ENCODE measurements at places on chromosomes 4 and X.

GRCh38 chr4:146072376-146072775 is 103.1 kb upstream of the LSM6 start:
- no peak for DNase-seq

DNA sequence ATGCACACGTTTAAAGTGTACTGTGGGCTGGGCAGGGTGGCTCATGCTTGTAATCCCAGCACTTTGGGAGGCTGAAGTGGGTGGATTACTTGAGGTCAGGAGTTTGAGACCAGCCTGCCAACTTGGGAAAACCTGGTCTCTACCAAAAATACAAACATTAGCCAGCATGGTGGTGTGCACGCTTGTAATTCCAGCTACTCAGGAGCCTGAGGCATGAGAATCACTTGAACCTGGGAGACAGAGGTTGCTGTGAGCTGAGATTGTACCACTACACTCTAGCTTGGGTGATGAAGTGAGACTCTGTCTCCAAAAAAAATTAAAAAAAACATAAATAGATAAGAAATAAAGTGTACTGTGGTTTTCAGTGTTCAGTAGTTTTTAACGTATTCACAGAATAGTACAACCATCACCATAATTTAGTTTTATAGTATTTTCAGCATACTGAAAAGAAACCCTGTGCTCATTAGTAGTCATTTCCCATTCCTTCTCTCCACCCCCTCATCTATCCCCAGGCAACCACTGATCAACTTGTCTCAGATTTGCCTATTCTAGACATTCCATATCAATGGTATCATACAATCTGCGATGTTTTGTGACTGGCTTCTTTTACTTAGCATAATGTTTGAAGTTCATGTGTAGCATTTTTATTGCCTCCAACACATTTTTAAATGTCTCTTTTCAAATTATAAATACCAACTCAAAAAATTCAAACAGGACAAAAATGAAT is 19.1 kb downstream of the SLAIN2 start:
- no peak for DNase-seq

DNA sequence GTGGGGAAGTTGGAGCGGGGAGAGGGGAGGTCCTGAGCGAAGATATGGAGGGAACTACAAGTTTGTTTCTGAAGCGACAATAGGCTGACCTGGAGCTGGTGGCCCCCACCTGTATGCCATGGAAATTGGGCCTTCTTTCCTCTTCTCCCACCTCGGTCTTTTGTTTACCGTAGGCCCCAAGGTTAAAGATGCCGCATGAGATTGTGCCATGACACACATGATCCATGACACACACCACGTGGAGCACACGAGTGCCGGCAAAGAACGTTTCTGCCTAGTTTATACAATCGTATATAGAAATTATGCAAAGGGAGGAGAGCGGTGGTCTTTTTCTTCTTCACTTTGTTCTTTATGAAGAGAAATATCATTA is 408 bp downstream of the TMEM33 start:
- DNase-seq, result no peak

DNA sequence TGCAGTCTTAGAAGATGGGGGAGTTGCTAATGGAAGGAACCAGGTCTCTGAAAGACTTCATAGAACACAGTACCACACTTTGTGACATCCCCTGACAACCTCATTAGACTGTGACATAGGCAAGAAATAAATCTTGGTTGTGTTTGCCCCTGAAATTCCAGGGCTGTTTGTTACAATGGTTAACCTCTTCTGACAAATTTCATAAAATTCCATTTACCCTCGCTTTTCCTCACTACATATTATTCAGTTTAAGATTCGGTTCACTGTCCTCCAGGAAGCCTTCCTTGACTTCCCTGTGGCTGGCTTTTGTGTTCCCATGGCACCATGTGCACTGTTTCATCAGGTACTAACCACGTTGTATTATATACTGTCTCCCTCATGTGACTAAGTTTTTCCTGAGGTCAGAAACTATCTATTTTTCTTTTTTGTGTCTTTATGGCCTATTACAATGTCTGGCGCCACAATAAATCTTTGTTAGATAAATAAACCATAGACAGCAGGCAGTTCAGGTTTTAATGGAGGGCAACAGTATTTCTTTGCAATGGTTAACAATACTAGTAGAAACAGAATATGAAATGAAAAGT is 54.2 kb downstream of the ATXN3L start:
- no peak for DNase-seq

GRCh38 chrX:150573106-150573505 is 4.7 kb downstream of the MTM1 start:
- no peak for DNase-seq

- no peak for DNase-seq
Observed at GRCh38 chr4:62408454-62408853, 1208.3 kb downstream of the ADGRL3 start.

DNA sequence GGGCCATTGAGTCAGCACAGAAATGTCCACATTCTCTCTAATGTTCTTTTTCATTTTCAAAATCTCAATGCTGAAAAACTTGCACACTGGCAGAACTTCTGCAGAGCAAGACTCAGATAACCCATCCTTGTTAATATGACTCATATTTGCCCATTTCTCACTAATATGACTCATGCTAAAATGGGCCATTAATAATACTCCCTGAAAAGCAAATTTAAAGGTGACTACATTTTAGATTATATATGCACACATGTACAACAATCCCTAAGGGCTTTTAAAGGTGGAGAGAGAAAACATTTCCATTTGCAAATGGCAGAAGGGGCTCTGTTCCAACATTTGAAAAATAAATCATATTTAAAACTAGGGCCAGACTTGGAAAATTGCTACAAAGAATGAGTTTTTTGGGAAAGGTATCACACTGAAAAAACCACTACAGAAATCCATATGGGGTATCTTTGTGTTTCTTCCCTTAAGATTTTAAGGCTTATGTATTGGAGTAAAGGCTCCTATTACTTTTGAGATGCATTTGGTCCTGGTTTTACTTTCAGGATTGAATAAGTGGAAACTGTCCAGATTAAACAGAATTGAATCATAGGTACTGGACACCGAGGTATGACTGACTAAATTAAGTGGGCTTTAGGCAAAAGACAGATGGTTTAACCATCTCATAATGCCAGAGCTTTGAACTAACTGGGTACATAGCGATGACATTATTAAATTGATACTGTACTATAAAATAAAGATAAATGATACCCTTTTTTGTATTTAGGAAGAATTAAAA is 30.0 kb downstream of the TLR2 start:
- no peak for DNase-seq

DNA sequence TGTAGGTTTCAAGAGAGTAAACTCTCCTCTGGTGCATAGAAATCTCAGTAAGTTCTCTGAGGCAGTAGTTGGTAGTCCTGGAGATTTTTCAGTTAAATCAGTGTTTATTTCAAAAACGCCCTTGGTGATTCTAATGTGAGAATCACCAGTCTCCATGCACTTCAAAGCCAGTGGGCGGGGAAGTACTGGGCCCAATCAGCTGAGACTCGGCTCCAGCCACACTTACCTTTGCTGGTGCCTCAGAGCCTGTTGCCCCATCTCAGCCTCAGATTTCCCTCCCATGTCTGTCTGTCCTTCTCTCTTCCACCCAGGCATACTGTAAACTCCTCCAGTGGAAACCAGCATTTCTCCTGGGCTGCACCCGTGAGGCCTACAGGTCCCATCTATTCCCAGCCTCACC is 7.4 kb upstream of the MGST2 start:
- no peak for DNase-seq

DNA sequence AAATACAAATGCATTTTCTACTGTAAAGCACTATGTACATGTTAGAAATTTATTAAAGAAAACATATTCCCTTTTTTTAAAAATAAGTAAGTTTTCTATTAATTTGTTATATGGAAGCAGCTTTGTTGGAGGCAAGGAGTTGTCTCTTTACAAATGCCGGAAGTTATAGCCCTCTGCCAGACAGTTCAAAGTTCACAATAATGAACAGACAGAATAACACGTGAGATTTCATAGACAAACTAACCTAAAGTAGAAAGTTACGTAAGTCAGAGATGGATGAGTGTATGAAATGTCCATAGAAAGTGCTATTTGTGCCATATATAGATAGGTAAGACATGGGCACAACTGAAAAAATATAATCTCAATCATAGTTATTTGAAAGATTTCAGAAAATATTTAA is 43.9 kb upstream of the NEIL3 start:
- DNase-seq, result no peak

DNA sequence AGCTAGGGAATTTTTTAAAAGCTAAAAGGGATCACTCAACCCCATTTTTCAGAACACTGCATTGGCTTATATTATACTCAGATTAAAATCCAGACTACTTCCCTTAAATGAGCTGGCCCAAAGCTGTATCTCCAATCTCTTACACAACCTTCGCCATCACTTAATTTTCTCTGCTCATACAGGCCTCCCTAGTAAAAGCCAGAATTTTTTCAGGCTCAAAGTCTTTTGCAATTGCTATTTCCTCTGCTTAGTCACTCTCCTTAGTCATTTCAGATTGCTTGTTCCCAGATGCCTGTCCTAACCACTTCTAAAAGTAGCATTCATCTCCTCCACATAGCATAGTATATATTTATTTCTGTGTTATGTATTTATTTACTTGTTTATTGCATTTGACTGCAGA is 1587.9 kb upstream of the ADGRL3 start:
- DNase-seq, result no peak

- no peak for DNase-seq
Observed at GRCh38 chr4:129246910-129247461, 151.0 kb downstream of the C4orf33 start.

GRCh38 chr4:163470391-163470790 is 3.2 kb downstream of the TKTL2 start:
- DNase-seq, result no peak

DNA sequence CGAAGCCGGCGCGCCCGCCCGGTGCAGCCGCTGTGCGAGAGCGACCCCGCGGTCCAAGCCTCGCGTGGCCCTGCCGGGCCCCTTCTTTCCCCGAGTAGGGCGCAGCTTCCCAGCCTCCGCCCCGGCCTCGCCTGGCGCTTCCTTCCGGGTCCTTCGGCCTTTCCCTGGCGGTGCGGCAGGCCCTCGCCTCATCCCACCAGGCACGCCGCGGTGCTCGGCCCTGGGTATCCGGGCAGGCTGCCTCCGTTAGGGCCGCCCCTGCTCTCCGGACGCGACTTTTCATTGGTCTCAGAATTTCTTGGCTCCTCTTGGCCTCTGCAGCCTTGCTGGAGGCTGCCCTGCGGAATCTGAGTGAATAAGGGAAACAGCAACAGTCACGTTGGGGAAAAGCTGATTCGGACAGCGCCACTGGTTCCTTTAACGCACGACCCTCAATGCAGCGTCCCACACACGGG is 429 bp downstream of the UVSSA start:
- DNase-seq, result peak; percentile 52

Data from prostate gland (tissue), 2 donors.